ENCODE measurements at places on chromosomes 2 and 18. TPM values are rescaled to one million over a fixed set of nuclear protein-coding genes. Genes with fewer than 3 reads are reported as not detected.

DNA sequence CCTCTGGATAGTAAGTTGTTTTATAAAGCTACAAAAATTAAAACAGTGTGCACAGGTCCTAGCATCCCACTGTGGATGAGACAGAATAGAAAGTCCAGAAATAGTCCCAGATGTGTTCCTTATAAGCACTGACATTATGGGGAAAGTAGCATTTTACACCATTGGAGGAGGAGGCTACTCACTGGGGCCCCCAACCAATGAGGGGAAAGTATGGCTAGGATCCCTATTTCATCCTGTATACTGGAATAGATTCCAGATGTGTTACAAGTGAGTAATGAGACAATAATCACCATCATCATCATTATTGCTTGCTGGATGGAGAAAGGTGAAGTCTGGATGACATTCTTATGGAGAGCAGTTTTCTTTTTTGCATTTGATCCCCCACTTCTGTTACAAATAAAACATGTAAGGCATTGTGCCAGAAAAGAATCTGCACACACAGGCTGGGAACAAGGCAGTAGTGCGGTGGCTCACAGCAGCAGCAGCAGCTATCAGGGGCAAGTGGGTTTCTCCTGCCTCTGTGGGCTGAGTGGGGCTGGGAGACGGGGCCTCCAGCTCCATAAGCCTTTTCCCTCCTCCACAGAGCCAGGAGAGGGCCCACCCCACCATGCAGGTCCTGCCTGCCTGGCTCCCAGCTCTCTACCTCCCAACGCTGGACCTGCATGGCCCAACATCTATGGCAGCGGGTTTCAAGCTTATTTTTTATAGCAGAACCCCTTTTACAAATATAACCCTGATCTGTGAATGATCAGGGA lies 5.0 kb downstream of the ARID5A start:
- DNase-seq = no peak

SNORC gene
- polyA plus RNA-seq = 0.66 TPM

DNA sequence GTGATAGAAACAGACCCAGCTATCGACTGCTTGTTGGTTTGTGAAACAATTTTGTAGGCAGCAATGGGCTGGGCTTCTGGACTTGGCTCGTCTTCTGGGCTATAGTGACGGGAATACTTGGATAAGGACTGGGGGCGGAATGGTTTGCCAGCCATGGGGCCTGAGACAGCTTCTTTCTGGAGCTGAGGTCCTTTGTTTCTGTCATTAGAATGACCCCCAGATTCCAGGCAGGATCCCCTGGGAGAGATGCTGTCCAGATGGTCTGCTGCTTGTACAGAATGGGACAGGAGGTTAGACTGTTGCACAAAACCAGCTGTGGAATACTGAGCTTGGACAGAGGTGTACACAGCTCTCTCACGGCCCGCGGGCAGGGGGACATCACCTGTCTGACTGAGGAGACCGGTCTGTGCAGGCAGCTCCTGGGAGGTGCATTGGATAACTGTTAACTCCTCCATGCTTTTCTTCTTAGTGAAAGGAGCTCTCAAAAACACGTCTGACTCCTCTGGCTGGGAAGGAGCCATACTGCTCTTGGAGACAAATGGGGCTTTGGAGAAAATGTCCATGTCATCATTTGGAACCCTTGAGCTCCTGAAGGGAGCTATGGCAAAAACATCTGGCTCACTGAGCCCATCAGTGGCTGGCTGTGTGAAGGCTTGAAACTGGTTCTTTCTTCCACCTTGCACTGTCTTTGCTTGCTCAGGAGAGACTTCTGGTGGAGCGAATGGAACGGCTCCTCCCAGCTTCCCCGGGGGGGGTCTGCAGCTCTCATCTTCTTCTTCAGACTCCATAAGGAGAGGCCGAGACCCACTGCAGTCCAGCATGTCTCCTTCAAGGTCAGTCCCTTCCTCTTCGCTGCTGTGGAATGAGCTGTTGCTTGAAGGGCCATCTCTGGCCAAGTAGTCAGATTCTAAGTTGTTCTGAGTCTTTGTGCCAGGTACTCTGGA lies 28.6 kb upstream of the NFU1 start:
- no peak for DNase-seq

DNA sequence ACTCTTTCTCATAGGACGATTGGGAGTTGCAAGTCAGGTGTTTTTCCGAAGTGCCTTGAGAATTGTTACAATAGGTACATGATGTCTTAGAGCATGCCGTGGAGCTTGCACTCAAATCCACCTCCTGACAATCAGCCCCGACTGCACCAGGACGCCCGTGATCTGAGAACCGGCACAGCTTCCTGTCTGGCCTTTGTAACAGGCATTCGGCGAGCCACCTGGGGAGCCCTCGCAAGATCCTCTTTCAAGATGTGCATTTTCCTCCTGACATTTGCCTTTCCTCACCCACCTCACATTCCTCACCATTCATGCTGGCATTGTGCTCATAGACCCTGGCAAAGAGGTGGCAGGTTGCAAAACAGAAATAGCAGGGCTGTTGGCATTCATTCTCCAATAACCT lies 427.3 kb downstream of the GALR1 start:
- no peak for DNase-seq

DNA sequence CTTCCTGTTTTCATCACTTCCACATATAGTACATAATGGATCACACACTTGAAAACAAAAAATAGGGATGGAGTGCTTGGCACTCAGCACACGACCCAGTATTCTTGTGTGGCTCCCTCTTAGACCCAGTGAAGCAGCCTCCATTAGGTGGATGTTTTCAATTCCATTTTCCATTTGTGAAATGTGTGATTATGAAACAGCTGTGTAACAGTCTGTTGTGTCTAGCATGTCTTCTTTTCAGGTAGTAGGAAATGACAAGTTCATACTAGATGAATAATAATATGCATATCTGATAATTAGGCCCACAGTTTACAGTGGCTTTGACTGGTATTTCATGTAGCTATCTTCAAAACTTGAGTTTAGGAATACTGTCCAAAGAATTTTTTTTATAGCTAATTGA lies 35.5 kb downstream of the EML6 start:
- no peak for DNase-seq

DNA sequence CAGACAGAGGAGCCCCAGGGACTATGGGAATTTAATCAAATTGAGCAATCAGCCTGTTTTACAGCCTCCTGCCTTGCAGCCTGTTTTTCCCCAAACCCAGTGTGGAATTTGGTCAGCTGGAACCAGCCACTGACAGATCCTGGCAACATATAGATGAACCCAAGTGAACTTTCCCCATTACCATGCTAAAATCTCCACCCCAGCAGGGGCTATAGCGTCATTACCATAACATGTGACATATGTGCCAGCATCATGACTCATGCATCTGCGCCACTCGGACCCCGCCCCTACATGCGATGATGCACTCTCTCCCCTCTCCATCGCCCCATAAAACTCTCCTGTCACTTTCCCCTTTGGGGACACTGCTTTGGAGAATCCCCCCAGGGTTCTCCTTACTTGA lies 17.3 kb upstream of the FEZ2 start:
- DNase-seq = no peak

DNA sequence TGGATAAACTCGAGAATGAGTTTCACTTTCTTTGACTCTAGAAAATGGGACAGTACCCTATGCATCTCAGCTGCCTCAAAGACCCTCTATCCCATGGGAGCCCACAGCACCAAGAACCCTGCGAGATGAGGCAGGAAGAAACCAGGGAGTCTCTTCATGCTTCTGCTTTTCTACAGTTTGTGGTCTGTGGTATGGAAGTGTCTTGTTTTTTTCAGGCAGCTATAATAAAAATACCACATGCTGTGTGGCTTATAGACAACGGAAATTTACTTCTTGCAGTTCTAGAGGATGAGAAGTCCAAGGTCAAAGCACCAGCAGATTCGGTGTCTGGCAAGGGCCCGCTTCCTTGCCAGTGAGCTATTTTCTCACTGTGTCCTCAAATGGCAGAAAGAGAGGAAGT lies 257.9 kb downstream of the SUCLG1 start:
- DNase-seq = no peak

UGT1A3 gene
- 1.8 TPM for polyA plus RNA-seq

GRCh38 chr2:241665731-241666440 lies 20.7 kb downstream of the DTYMK start:
- DNase-seq = no peak

GRCh38 chr2:10675131-10675530 lies 14.6 kb downstream of the NOL10 start:
- DNase-seq = no peak
